ENCODE measurements at places on chromosomes 2 and 18. TPM values are rescaled to one million over a fixed set of nuclear protein-coding genes. Genes with fewer than 3 reads are reported as not detected.

DNA sequence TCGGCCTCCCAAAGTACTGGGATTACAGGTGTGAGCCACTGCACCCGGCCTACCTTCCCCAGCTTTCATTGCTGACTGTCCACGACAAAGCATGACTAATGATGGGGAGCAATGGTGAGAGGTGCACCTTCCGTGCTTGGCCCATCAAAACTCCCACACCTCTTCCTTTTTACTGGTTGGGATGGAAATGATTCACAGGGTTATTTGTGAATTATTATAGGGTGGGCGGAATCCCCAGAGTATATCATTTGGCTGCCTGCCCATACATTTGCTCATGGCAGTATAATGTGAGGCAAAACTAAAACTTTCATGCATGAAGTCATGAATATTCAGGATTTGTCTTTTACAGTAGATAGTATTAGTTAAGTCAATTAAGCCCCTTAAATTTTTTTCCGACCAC is 334.2 kb upstream of the NETO1 start:
- H3K36me3 ChIP-seq: no peaks in the 10 kb centered on the region
- H3K4me1 ChIP-seq: no peaks in the 10 kb centered on the region
- DNase-seq: no peak
- no peak overlapping the region for H3K27ac ChIP-seq

The CTLA4 gene
- total RNA-seq: 1.3 TPM

The CRACDL gene
- 0.37 TPM for total RNA-seq

GRCh38 chr18:72058851-72059250 is 485.3 kb downstream of the CBLN2 start:
- H3K27ac ChIP-seq: no peak overlapping the region
- no peak overlapping the region for H3K4me3 ChIP-seq
- no peak for DNase-seq
- H3K4me1 ChIP-seq: no peaks in the 10 kb centered on the region
- no peaks in the 10 kb centered on the region for H3K36me3 ChIP-seq
- H3K27me3 ChIP-seq: no peaks in the 10 kb centered on the region

- no peaks in the 10 kb centered on the region for H3K36me3 ChIP-seq
- H3K4me3 ChIP-seq: no peak overlapping the region
- H3K27ac ChIP-seq: no peak overlapping the region
- no peak for DNase-seq
- peaks cover 8% of the 10 kb centered on the region for H3K4me1 ChIP-seq
Observed at GRCh38 chr2:134244086-134244485, 9.8 kb upstream of the MGAT5 start.

DNA sequence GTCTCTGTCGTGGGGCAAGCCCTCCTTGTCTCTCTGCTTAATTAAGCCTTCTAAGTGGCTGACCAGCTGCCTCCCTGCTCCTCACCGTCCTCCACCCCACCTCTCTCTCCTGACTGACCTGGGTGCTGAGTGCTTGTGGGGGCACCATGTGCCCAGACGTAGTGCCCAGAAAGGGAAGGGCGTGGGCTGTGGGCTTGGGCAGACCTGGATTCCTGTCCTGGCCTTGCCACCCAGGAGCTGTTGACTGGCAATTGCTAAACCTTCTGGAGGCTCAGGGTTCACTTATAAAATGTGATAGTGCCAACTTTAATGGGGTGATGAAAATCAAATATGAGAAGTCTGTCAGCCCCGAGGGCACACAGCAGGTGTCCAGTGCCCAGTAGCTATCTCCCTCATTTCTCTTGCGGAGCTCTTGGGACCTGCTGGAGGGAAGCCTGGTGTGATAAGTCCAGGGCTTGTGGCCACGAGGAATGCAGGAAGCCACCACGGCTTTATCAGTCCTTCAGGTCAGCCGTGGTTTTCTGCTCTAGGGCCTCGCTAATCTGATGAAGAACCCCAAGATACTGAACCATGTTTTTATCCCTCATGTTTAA is 22.0 kb upstream of the INHBB start:
- H3K27me3 ChIP-seq: peaks cover 6% of the 10 kb centered on the region
- no peak for DNase-seq
- H3K4me1 ChIP-seq: no peaks in the 10 kb centered on the region
- no peaks in the 10 kb centered on the region for H3K36me3 ChIP-seq
- H3K27ac ChIP-seq: no peak overlapping the region
- H3K4me3 ChIP-seq: no peak overlapping the region

DNA sequence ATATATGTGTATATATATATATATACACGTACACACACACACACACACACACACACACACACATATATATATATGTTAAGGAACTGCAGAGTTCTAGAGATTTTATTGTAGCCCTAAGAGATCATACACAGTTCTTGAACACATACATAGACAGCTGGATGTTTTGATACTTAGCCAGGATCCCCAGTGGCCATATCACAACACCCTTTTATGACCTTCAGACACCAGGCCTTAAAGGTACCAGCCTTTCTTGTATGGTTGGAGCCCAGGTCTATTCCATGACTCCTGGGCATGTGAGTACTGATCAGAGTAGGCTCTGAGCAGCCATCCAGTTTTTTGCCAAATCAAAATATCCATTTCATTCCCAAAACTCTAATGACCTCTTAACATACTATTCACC is 138.3 kb downstream of the MYO1B start:
- H3K4me3 ChIP-seq: no peak overlapping the region
- no peak for DNase-seq
- peaks cover under 1% of the 10 kb centered on the region for H3K4me1 ChIP-seq
- no peaks in the 10 kb centered on the region for H3K27me3 ChIP-seq
- H3K27ac ChIP-seq: no peak overlapping the region
- H3K36me3 ChIP-seq: peaks cover 18% of the 10 kb centered on the region

The UPP2 gene
- total RNA-seq: not detected

DNA sequence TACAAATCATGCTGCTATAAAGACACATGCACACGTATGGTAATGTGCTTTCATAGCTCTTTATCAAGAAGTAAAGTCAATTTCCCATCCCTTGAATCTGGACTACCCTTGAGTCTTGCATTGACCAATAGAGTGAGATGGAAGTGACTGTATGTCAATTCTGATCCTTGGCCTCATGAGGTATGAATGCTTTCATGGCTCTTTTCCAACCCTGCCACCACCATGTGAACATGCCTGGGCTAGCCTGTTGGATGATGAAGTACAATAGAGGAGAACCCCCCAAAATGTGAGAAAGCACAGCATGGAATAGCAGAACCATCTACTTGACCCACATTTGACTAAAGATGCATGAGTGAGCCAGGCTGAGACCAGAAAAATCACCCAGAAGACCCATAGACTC is 237.0 kb downstream of the NYAP2 start:
- no peaks in the 10 kb centered on the region for H3K36me3 ChIP-seq
- no peaks in the 10 kb centered on the region for H3K27me3 ChIP-seq
- no peaks in the 10 kb centered on the region for H3K4me1 ChIP-seq
- H3K4me3 ChIP-seq: no peak overlapping the region
- DNase-seq: no peak

DNA sequence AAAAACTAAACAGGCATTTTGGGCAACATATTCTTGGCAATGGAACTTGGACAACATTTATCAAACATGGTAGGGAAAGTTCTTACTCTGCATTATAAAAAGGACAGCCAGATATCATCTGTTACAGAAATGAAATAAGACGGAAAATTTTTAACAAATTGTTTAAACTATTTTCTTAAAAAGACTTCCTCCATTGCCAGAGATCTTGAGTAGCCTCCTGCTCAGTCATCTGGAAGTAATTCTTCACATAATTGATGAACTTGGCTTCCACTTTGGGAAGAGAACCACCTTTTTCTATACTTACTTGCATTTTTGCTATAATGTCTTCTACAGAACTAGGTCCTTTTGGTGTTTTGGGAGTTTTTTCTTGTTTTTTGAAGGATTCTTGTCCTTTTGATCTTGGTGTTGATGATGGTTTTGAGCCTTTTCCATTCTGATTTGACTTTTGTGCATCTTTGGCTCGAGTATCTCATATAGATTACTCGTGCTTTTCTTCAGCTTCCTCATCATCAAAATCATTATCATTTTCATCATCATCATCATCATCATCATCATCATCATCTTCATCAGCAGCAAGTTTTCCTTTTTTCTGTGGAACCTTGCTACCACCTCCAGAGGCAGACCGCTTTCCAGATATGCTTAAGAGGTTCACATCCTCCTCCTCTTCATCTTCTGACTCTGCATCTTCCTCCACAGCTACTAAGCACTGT is 66.2 kb downstream of the CD28 start:
- DNase-seq: no peak
- H3K27ac ChIP-seq: no peak overlapping the region
- H3K36me3 ChIP-seq: peaks cover 3% of the 10 kb centered on the region
- H3K4me3 ChIP-seq: no peak overlapping the region

- no peak for DNase-seq
- H3K27ac ChIP-seq: no peak overlapping the region
- no peaks in the 10 kb centered on the region for H3K36me3 ChIP-seq
- H3K27me3 ChIP-seq: peaks cover 2% of the 10 kb centered on the region
- H3K4me3 ChIP-seq: no peak overlapping the region
- no peaks in the 10 kb centered on the region for H3K4me1 ChIP-seq
Observed at GRCh38 chr2:24994146-24994724, 22.5 kb upstream of the DNAJC27 start.

The WNT6 gene
- total RNA-seq: not detected

The NGEF gene
- total RNA-seq: 0.96 TPM

DNA sequence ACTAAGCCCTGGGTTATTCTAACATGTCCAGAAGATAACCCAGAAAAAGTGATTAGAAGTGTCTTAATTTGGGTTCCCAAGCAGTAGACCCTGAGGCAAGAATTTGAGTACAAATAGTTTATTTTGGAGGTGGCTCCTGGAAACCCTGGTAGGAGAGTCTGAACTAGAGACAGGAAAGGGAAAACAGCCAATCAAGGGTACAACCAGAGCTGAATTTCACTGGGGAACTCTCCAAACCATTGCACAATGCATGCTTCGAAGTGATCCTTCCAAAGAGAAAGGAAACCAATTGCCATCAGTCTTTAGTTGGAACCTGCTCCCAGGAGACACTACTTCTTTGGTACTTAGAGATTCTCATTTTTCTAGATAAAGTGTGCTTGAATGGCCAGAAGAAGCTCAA is 361.5 kb downstream of the MBD2 start:
- no peak overlapping the region for H3K4me3 ChIP-seq
- no peak overlapping the region for H3K27ac ChIP-seq
- DNase-seq: no peak
- no peaks in the 10 kb centered on the region for H3K27me3 ChIP-seq
- H3K36me3 ChIP-seq: no peaks in the 10 kb centered on the region

DNA sequence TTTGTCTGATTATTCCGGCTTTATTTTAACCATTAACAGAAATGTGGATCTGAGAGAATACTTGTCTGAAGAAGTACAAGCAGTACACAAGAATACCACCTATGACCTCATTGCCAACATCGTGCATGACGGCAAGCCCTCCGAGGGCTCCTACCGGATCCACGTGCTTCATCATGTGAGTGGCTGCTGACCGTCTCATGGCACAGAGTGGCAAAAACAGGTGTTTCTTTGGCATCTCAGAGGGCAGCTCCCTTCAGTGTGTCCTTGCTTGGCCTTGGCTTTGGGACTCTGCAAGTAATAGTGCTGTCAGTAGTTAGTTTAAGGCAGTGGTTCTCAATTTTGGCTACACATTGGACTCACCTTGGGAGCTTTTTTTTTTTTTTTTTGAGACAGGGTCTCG is 23.1 kb downstream of the SFTPB start:
- no peaks in the 10 kb centered on the region for H3K27me3 ChIP-seq
- H3K36me3 ChIP-seq: peaks cover 23% of the 10 kb centered on the region
- no peak for DNase-seq
- H3K4me3 ChIP-seq: no peak overlapping the region
- no peak overlapping the region for H3K27ac ChIP-seq

The UGT1A4 gene
- not detected for total RNA-seq

DNA sequence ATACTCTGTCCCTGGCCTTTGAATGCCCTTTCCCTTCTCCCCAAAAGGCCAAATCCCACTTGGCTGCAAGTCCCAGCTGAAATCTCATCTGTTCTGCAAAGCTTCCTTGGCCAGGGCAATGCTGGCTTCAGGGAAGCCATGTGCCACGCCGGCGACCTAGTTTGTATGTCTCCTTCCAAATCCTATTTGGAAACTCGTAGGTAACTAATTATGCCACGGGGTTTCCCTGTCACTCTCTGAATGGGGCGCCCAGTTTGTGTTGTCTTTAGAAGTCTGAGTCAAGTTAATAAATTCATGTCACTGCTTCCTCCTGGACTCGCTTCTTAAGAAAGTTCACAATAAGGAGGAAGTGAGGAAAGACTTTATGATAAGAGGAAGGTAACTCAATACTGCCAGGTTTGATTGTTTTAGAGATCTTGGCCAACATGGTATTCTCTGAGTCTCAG is 19.1 kb downstream of the FHL2 start:
- H3K4me1 ChIP-seq: peaks cover 7% of the 10 kb centered on the region
- no peak overlapping the region for H3K27ac ChIP-seq
- no peaks in the 10 kb centered on the region for H3K36me3 ChIP-seq

The BUB1 gene
- 80.4 TPM for total RNA-seq

DNA sequence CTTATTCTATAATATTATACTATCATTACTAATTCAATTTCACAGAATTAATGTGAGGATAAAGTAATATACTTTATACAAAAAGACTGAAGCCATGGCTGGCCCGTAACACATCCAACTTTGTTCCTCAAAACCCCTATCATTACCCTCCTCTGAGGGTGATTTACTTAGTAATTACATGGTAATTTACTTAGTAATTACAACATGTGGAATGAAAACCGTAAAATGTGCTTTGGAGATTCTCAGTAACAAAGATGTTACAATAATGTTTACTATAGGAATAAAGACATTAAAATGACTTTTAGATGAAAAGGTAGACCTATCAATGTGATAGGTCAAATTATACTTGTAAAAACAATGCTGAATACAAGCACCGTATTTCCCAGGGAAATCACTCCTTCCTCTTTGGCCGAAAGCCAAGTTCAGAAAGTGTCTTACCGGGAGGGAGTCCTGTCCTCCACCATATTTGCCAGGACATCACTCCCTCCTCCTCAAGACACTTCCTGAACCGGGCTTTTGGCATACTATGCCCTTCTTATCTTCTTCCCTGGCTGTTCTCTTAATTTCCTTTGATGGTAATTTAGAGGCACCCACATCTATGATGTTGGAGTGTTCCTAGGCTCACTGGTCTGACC is 1047.8 kb downstream of the SOCS6 start:
- no peak overlapping the region for H3K4me3 ChIP-seq
- DNase-seq: no peak
- H3K27ac ChIP-seq: no peak overlapping the region
- no peaks in the 10 kb centered on the region for H3K36me3 ChIP-seq
- no peaks in the 10 kb centered on the region for H3K4me1 ChIP-seq
